ENCODE measurements at places on chromosomes 3 and 15. TPM values are rescaled to one million over a fixed set of nuclear protein-coding genes. Genes with fewer than 3 reads are reported as not detected.

- DNase-seq: no peak
Measured at GRCh38 chr3:157531301-157531660, 28.1 kb upstream of the VEPH1 start.

SLC24A5 gene
- total RNA-seq: 0.05 TPM

GRCh38 chr3:57833763-57834162 lies 77.7 kb downstream of the SLMAP start:
- no peak for DNase-seq

- DNase-seq: no peak
Measured at GRCh38 chr15:39180030-39180429, 400.8 kb upstream of the THBS1 start.

GRCh38 chr3:25594007-25594502 lies 70.7 kb downstream of the TOP2B start:
- no peak for DNase-seq

DNA sequence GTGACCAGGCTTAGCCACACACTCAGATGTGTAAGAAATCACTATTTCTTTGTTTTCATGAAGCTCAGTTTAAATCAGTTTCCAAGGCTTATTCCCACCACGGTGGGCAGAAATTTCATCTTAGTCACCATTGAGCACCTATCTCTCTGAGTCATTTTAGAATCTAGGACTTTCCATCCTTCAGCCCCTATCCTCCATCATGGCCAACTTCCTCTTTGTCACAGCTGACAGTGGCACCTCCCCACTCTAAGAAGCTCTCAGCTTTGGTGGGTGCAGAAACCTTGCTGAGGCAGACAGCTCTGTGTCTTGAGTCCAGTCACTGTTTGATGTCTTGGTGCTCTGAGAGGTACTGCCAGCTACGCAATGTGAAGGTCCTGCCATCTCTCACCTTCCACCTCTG lies 32.9 kb downstream of the SNTN start:
- no peak for DNase-seq

CLDN18 gene
- total RNA-seq: 0.28 TPM

- no peak for DNase-seq
Measured at GRCh38 chr15:70473581-70474370, 289.6 kb downstream of the UACA start.

CRYGS gene
- 3.1 TPM for total RNA-seq

DNA sequence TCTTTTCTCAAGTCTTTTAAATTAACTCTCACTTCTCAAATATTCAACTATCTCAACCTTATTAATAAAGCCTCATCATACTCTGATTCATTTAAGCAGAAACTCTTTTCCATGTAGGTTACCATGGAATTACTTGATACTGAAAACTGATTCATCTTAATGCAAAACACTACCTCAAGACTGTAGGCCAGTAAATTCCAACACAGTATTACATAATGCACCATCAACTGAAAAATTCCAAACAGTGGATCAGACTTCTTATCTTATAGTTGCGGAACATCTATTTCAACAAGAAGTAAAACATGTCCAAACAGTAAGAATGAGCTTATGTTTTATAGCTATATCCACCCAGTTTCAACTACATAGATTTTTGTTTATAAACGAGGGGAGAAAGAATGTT lies 124.5 kb downstream of the PEAK1 start:
- no peak for DNase-seq

DNA sequence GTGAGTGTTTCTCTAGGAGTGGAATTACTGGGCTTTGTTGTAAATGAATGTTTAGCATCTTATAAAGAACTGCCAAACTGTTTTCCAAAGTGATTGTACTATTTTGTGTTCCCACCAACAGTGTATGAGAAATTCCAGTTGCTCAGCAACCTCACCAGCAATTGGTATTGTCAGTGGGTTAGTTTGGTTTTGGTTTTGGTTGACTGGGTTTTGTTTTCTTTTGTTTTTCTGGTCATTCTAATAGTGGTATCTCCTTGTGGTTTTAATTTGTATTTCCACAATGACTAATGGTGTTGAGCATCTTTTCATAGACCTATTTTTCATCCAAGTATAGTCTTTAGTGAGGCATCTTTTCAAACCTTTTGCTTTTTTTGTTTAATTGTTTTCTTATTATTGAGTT lies 27.1 kb downstream of the FILIP1L start:
- DNase-seq: no peak

DNA sequence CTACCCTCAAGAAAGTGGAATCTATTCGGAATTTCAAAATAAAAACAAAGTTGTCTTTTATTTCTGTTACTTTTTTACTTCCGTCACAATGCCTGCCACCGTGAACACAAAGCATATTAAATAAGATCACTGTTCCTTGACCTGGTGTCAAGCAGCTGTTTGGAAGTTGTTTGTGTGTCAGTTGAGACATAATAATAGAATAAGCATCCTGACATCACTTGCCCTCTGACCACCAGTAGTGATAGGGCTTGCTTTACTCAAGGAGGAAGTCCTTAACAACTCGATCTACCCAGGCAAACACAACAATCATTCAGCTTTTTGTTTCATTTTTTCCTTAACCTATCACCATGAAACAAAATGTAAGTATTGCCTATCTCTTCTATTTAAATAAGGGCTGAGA lies 454.4 kb upstream of the RASGRP1 start:
- DNase-seq: no peak

DNA sequence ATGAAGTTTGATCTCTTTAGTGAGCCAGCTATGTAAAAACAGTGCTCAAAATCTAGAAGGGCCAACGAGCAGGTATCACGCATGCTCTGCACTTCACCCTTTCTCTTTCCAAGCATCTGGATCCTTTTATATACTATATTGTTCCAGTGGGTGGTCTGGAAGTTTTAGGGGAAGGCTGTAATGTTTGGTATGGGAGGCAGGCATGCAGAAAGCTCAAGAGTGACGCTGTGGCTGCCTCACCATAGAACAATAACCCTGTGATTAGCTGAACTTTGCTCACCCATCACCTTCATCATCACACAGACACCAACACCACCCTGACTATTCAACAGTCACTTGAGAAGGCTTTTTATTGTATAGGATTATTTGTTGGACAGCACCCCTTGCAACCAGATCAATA lies 81.6 kb downstream of the FBN1 start:
- no peak for DNase-seq

DNA sequence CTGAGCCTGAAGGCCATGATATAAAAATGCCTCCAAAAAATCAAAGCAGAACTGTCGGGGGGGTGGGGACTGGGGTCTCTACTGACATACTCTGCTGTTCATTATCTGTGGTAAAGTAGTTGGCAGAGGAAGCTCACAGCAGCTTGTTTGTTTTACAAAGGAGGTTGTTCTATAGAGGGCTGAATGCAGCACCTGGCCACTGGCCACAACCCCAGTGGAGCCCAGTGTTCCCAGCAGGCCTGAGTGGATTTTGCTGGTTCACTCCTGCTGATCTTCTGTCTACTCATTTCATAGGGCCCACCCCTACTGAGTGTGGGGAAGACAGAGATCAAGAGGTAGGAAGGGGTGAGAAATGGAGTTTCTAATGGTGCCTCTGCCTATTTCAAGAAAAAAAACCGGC lies 125.5 kb downstream of the DIPK2A start:
- no peak for DNase-seq

GHSR gene
- not detected for total RNA-seq

DNA sequence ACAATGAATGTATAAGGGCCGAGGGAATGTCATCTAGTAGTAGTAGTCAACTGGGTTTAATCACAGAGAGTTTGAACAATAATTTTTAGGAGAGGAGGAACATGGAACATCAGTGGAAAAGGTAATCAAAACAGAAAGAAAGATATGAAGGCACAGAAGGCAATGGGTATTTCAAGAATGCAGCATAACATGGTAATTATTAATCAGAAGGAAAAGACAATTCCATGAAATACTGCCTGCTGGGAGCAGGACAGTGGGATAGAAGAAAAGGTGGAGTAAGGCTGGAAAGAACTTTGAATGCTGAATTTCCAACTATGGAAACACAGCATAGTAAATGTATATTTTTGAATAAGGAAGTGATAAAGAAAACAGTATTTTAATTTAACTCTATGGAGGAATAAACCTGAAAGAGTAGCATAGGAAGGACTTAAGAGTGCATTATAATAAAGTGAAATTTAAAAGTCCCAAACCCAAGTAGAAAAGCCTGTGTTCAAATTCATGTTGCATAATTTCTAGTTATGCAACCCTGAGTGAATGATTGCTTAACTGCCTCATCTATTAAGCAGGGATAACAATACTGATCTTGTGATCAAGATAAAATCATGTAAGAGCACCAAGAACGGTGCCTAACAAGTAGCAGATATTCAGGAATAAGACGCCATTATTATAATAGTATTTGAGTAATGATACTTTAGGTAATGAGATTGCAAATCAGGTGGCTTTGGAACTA lies 357.7 kb downstream of the TBC1D5 start:
- no peak for DNase-seq

DNA sequence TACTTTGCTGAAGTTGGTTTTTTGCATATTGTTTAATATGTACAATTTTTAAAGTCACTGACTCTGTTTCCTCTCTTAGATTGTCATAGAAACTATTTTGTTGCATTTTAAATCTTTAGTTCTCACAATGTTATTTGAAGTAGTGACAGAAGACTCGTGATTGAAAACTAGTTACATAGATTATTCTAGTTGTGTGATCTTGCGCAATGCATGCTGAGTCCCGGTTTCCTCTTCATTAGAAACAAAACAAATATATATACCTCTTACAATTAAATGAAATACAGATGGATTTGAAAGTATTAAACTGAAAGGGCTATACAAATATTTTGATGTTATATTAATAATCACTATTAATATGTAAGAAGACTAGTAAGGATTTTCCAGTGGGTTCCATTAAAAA lies 333.0 kb downstream of the LPP start:
- no peak for DNase-seq

- no peak for DNase-seq
Measured at GRCh38 chr3:140436421-140436820, 241.4 kb upstream of the TRIM42 start.

GRCh38 chr15:98567951-98568350 lies 80.4 kb upstream of the IGF1R start:
- no peak for DNase-seq

- DNase-seq: no peak
Measured at GRCh38 chr15:66650433-66650832, 51.6 kb upstream of the SMAD6 start.

DNA sequence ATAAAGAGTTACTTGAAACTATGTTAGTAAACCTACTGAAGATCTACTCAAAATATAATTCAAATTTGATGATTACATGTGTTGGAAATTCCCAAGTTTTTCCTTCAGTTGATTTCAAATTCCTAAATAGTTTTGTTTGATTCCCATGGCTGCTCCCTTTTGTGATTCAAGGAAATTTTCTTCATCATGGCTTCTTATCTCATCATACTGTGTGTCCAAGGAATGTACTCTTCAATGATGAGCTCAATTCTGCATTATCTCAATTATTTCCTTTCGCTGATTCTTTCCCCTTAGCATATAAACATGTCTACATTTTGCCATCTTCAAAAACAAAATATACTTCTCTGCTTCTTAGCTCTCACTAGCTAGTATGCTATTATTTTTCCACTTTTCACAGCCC lies 460.4 kb upstream of the NAALADL2 start:
- no peak for DNase-seq

DNA sequence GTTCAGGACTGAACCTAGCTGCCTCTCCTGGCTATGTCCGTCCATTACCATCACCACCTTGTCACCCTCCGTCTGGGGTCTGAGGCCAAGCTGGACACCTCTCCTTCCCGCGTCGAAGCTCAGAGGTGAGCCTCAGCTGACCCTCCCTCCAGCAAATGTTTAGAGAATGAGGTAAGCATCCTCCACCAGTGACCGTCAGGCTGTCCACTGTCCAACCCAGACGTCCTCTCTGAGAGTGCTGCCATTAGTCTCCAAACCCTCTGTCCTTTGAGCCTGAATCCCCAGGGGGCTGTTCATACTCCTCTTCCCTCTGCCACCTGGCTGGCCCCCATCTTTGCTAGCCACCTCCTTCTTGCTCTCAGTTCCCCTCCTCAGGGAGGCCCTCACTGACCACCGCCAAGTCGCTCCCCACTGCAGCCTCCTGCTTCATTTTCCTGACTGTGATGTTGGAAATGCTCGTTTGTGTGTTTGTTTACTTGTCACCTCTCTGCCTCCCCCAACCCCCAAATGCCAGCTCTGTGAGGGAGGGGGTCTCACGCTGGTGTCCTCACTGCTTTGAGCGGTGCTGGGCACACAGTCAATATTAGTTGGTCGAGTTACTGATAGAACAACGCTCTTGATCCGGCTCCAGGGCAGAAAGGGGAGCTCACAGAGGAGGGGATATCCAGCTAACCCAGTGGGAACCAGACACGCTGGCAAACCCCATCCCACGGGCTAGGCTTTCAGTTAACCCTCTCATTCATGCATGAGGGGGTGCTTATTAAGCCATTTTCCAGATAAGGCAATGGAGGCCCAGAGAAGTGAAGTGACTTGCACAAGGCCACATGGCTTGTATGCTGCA lies 64.9 kb downstream of the IQSEC1 start:
- DNase-seq: no peak

- no peak for DNase-seq
Measured at GRCh38 chr15:94352636-94353487, 121.5 kb downstream of the MCTP2 start.

STAB1 gene
- total RNA-seq: 19.5 TPM

HES1 gene
- total RNA-seq: 19.7 TPM

ANKUB1 gene
- not detected for total RNA-seq

DNA sequence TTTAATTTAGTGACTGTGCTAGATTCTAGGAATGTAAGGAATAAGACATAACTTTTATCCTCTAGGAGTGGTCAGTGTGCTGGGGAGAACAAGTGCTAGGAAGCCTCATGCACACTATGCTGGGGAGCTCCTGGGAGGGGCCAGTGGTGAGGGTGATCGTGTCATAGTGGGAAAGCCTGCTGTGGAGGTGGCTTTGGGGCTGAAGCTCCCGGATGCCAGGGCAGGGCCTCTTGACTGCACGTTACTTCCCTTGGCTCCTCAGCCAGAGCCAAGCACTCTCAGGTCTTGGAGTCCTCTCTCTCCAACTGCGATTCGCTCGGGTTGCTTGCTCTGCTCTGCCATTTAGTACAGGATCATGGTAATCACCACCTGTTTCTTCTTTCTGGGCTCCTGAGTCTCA lies 33.6 kb downstream of the SQOR start:
- DNase-seq: no peak

Data from thymus (tissue), 14 donors.